SW 1271 (cell line): ENCODE measurements at places on chromosomes 6 and 20.

- DNase-seq = no peak
Observed at GRCh38 chr20:33653900-33654596, 8.1 kb upstream of the C20orf144 start.

DNA sequence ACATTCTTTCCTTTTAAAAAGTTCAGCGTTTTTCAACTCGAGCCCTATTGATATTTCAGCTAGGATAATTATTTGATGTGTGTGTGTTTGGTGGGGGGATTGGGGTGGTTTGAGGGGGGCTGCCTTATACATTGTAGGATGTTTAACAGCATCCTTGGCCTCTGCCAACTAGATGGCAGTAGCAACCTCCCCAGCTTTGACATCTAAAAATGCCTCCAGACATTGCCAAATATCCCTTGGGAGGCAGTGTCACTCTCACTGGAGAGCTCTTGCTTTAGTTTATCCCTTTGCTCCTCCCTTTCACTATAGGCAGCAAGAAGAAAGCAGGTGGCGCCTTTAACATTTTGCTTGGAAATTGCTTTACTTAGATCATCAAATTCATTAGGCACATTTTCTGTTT, 14.6 kb upstream of the TP53TG5 start:
- no peak for DNase-seq

DNA sequence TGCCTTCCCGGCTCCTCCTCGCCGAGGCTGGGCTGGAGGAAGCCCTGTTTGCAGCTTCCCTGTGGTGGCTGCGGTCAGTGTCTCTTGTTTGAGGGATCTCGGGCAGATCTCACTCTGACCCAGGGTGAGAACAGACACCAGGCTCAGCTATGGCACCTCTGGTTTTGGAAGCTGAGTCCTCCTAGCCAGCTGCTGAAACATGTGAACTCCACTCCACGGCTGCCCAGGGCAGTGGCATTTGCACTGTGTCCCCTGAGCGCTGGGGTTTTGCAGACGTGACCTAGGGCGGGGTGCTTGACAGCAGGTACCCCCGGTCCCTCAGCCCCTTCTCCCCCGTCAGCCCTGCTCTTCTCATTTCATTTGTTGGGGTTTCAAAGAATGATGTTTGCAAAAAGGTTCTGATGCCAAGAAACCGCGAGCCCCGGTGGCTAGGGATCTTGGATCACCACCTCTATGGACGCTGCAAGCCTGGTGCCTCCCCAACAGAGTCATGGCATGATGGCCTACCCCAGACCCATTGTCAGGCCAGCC, 55.0 kb upstream of the DACT2 start:
- no peak for DNase-seq

DNA sequence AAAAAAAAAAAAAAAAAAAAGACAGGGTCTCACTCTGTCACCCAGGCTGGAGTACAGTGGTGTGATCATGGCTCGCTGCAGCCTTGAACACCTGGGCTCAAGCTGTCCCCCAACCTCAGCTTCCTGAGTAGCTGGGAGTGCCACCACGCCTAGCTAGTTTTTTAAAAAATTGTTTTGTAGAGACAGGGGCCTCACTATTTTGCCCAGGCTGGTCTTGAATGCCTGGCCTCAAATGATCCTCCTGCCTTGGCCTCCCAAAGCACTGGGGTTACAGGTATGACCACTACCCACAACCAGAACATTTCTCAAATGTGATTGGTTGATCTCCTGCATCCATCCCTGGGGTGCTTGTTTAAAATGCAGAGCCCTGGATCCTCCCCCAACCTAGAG, 5.6 kb upstream of the RBCK1 start:
- DNase-seq = no peak

DNA sequence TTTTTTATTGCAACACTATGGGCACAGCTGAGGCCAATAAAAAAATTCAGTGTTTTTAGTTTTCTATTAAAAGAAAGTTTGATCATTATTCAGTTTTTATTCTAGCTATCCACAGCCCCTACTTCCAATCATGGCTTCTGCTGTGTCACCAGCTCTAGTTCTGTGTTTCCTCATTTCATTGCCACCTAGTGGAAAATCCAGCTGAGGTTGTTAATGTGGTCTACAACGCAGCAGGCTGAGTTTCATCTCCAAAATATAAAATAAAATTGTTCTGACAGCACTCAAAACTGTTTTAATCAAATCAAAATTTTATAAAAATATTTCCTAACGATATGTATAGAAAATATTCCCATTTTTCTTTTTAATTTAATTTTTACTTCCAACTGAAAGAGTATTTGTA, 13.6 kb downstream of the COL9A1 start:
- no peak for DNase-seq

DNA sequence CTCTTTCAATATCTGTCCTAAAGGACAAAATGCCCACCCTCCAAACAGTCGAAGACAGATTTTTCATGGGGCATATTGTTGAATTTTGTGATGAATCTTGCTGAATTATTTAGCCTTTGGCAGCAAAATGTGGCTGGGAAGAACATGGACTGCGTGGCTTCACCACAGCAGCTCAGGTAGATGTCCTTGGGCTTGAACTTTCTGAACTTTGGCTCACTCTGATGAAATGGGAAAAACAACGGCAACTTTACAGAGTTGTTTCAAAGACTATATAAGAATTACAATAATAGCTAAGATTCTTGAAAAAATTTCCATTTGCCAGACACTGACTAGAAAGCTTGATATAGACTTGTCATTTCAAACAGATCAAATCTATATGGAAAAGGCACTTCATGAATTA, 52.8 kb upstream of the IL20RA start:
- no peak for DNase-seq

DNA sequence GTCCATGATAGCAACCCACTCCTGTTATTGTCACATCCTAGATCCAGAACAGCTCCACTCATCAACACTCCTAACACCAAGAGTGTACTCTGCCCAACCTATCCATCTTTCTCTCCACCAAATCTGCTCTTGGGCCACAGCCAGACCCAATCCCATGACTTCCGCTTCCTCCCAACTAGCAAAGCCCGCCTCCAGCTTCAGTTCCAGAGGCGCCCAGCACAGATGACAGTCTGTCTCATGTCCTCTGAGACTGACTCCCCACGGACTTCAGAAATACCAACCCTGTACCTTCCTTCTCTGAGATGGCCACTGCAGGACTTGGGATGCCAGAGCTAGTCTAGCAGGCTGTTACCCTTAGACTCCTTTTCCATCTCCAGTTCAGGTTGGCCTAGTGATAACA, 48.6 kb downstream of the DTNBP1 start:
- DNase-seq = no peak

- DNase-seq = peak; percentile 21
Observed at GRCh38 chr20:3483784-3484183, 13.0 kb downstream of the ATRN start.

DNA sequence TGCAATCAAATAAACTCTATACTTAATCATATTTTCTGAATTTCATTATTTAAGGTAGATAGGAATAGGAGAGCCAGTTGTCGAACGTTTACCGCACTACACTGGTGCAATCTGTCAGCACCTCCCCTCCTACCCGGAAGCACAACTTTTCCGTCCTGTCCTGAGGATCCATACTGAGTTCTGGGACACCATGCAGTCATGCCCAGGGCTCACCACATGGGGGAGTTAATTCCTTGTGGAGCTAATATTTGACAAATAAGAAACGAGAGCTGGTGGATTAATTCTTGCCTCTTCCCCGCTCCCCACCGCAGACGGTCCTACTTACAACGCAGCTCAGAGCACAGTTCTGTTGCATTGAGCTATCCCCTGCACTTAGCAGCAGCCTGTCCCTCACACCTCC, 107.7 kb upstream of the RALGAPA2 start:
- DNase-seq = no peak

GRCh38 chr6:40725390-40725789, 138.2 kb upstream of the LRFN2 start:
- DNase-seq = no peak

DNA sequence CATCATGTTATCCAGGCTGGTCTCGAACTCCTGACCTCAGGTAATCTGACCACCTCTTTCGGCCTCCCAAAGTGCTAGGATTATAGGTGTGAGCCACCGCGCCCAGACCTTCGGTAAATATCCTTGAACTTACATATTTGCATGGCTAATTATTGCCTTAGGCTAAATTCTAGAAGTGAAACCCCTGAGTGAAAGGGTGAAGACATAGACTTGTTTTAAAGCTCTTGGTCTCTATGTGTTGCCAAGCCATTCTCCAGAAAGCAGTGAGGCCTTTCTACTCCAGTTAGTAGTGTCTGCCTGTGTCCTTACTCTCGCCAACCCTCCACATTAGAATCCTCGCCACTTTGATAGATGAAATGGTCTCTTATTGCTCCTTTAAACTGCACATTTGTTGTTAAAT, 2.6 kb upstream of the NOTCH4 start:
- DNase-seq = no peak
